Naive thymus-derived CD4-positive, alpha-beta T cell (primary cell): ENCODE measurements at places on chromosomes 5 and 9. TPM values are rescaled to one million over a fixed set of nuclear protein-coding genes. Genes with fewer than 3 reads are reported as not detected.

DNA sequence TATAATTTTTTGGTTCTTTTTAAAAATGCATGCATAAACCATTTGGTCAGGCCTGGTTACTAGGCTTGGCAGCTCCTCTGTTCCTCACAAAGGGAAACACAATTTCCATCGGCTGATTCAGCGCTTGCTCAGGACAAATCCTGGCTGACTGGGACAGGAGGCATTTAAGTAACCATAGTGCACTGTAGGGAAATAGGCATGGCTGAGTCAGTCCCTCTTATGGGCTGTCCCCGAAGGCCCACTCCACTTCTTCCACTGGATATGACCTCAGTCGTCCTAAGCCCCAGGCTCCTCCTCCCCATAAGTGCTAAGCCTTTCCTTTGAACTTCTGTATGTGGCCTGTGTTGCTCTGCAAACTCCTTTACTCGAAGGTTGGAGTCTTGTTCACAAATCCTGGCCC lies 71.2 kb upstream of the GLIS3 start:
- DNase-seq, result no peak

DNA sequence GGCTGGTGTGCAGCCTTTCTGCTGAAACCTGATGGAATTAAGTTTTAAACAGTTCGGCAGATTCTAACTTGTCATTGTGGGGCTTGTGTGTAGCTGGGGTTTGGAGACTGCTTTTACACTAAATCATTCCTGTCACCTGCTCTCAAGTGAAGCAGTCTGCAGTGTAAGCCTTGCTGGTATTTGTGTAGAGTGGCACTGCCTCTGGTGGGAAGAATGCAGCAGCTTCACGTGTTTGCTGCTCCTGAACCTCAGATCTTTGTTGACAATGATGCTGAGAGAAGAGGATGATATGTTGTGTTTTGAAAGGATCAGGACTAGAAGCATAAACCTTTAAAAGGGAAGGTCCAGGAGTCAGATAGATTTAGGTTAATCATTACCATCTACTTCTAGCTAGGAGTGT lies 88.1 kb downstream of the KDM4C start:
- no peak for DNase-seq

- no peak for DNase-seq
Observed at GRCh38 chr5:133848341-133848811, 120.0 kb downstream of the C5orf15 start.

DNA sequence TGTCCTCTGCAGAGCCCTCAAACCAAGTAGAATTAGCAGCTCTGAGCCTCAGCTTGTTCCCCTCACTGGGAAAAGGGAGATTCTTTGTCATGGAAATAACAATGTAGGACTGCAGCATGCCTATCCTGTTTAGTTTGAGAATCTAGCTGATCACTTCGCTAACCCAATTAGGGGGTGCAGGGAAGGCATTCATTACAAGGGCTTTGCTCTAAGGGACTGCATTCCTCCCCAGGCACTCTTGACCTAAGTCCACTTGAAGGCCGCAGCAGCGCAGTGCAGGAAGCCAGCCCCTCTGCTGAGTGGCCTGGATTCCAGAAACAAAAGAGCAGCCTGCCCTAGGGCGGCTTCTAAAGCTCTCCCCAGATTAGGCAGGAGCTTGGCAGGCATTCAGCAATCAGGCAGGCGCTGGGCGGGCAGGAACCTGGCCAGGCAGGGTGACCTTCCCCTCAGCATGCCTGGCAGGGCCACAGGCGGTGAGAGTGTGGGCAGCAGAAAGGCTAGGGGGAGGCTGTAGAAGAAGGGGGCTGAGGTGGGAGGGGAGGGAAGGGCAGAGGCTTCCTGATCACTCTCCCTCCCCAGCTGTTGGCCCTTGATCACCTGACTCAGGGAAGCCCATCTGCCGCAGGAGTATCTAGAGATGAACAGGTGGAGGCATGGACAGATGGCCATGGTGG lies 24.8 kb downstream of the CCNJL start:
- no peak for DNase-seq

GRCh38 chr9:27047136-27047535 lies 41.7 kb upstream of the LRRC19 start:
- no peak for DNase-seq

DNA sequence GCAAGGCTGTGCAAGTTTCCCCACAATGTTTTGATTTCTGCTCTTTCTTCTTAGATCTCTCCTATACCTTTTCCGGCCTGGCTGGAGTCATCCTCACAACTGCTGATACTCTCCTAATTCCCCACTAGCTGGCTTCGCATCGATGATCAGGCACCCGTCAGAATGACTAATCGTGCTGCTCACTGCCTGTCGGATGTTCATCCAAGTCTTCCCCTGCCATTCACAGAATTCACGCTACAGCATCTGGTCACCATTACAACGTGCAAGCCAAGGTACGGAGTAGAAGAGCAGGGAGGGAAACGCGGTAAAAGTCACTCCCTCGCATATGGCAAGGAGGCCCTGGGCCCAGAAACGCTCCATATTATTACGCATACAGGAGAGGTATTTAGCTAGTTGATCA lies 35.1 kb downstream of the CDH10 start:
- DNase-seq, result no peak

DNA sequence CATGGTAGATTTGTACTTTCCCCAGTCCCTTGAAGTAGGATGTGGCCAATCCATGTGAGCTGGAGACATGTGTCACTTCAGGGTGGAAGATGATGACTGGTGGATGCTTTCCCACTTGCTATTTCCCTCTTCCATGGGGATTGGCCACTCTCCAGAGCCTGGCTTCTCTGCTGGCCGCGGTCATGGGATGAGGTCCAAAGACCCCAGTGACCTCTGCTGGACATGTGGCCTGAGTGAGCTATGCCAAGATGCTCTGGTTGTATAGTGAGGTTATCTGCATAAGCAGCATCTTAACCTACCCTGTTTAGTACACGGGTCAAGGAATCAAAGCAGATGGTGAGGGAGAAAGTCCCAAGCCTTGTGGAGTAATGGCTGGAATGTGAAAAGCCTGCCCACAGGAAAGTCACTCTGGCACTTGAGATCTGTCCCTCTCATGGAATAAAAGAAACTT lies 47.1 kb downstream of the SH3PXD2B start:
- DNase-seq, result no peak

DNA sequence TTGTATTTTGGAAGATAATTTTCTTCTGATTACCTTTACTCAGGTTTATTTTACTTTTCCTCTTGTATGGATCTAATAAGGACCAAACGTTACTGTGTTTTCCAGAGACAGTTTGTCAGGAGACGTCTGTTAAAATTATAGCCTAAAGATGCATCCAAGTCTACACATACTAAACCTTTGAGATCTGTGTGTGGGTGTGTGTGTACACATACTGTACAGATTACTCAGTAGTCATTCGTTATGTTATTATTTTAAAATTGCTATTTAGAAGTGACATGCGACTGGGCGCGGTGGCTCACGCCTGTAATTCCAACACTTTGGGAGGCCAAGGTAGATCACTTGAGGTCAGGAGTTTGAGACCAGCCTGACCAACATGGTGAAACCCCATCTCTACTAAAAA lies 51.6 kb upstream of the CNTLN start:
- DNase-seq, result no peak

DNA sequence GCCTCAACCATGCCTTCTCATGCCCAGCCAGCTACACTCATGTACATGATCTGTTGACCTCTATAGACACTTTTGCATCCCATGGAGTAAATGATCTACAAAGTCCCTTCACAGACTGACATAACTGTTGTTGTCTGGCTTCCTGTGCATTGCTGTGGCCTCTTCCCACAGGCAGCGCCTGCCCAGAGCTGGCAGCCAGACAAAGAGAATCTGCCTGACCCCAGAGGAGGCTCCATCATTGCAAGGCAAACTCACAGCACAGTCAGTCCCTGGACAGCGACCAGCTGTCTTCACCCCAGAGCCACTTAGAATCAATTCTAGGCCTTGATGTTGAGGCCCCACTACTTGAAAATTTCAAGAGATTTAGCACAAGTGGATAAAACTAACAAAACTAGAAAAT lies 65.5 kb downstream of the INSYN2B start:
- DNase-seq, result no peak

- no peak for DNase-seq
Observed at GRCh38 chr9:108162664-108163063, 673.1 kb upstream of the KLF4 start.

DNA sequence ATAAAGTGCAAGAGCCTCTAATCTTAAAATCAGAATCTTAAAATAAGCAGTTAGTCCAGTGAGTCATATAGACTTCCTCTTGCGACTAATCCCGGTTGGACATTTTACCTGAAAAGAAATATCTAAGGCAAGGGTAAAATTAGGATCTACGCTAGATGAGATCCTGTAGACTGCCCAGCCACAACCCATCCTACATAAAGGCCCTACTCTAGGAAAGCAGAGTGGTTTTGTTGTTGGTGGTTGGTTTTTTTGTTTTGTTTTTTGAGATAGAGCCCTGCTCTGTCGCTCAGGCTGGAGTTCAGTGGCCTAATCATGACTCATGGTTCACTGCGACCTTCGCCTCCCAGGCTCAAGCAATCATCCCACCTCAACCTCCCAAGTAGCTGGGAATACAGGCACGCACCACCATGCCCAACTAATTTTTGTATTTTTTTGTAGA lies 6.9 kb downstream of the TSC1 start:
- DNase-seq, result no peak

GRCh38 chr5:72352616-72353015 lies 32.4 kb downstream of the PTCD2 start:
- no peak for DNase-seq

DNA sequence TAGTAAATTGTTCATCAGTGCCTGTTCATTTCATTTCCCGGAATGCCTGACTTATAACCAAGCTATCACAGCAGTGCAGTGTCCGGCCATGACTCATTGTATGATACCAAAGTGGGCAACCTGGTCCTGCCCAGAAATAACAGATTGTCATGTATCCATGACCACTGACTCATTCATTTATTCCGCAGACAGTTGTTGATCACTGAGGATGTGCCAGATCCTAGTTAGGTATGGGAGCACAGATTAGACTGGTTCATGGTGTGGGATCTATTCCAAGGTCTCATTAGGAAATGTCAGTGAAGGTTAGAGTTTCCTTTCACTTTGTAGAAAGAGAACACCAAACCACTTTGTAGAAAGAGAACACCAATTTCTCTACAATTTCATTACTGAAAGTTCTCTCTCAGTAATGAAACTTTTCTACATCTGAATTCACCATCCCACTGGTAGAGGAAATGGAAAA lies 8.7 kb downstream of the NREP start:
- DNase-seq, result no peak

- peak; percentile 21 for DNase-seq
Observed at GRCh38 chr9:78023003-78023741, 8.4 kb downstream of the GNAQ start.

DNA sequence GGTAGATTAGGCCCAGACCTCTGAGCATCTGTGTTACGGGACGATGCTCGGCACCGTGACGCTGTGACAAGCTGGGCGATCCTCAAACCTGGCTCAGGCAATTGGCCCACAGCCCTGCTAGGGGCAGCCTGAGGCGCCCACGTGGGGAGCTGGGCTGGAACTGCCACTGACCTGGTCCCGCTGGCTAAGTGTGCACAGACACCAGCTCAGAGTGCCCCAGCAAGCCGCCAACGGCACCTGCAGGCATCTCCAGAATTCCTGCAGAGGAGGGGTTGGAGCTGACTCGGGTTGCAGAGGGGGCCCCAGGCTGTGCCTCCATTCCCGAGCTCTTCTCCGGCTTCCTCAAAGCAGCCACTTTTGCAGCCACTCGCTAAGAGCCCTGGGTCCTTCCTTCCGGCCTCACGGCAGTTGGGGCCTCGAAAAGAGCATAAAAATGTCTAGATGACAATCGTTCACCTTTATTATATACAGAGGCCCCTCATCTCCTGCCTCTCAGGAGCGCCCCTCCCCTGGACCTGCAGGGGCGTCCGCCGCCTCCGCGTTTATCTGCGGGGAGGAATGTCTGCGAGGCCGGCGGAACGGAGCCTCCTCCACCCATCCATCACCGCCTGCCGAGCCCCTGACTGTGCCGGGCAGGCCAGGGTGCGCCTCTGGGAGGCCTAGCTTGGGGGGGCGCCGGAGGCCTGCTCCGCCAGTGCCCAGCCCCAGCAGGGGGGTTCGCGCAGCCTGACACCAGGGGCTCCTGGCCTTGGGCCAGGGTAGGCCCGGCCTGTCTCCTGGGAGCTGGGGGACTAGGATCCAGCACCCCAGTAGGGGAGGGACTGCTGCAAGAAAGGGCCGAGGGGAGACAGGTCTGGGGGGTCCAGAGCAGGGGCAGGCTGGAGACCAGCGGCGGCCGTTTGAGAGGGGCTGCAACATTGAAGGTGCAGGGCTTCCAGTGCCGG lies 144.9 kb downstream of the BARX1 start:
- DNase-seq, result no peak

- DNase-seq, result no peak
Observed at GRCh38 chr5:121816164-121816563, 35.5 kb upstream of the FTMT start.

DNA sequence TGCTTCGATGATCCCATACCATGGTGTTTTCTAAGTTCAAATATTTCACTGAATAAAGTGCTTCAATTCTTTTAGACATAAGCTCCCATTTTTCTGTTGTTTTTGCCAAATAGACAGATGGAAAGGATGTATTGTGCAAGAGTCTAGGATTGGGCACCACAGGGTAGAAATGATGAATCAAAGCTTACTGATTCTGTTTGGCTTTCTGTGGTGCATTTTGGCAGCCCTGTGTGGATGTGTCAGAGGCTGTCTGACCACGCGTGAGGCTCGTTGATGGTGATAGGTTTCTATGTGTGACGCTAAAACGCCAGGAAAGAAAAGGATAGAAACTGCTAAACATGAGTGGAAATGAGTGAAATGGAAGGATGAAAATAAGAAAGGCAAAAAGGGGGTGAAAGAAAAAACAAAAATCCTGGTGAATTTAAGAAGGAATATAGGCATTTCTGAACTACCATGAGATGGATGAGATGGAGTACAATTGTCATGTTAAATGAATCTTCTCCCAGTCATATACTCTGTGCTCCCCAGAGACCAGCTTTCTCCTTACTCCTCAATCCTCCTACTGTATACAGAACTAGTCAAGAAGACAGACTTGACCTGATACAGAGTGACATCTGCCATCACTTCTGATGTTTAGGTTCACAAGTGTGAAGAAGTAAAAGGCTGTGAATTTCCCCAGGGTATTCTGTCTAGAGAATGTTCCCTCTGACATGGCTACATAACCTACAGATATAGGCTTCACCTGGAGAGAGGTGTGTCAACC lies 54.4 kb downstream of the ANKH start:
- no peak for DNase-seq

Gene CBY3
- not detected for total RNA-seq

Gene C5orf58
- total RNA-seq, result not detected

Gene TAS2R1
- total RNA-seq, result not detected in 2 replicates

Gene SLC34A3
- total RNA-seq, result not detected in 2 replicates

Gene NKD2
- not detected for total RNA-seq

Gene CTSV
- total RNA-seq, result not detected

Gene PCDHA9
- total RNA-seq, result not detected
